ENCODE measurements at places on chromosomes 2 and 18.
A peak's percentile ranks its signal among the peaks of the same experiment; 100 is the strongest.

- no peak for DNase-seq
Measured at GRCh38 chr2:125330133-125330532, 1305.0 kb downstream of the CNTNAP5 start.

DNA sequence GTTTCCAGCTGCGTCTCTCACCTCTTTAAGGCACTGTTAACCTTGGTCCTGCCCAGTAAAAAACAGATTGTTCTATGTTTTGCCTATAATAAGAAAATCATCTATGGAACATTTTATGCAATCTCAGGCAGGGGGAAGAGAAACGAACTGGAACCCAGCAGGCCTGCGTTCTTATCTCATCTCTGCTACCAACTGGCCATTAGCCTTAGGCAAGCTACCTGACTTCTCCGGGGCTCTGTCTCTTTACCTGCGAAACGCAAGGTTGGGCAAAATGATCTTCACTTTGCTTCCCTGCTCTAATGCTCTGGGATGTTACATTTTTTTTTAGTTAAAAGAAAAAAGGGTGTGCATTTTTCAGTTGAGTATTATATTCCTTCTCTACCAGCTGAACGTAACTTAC lies 70.5 kb upstream of the WIPF1 start:
- no peak for DNase-seq

DNA sequence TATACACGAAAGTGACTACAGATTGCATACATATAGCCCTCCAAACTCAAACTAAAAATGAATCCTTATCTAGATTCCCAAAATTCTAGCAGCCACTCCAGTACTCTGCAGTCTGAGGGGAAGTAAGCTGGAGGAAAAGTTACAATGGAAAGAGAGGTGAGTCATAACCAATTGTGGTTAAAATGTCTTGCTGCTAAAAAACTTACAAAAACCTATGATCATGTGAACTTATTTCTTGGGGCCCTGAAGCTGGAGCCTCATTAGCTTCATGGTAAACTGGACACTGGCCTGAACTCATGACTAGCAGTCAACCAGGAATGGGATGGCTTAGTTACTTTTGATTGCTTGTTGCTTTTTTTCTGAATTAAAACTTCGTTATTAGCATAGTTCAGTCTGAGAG lies 175.9 kb downstream of the SLC4A3 start:
- DNase-seq, result no peak

DNA sequence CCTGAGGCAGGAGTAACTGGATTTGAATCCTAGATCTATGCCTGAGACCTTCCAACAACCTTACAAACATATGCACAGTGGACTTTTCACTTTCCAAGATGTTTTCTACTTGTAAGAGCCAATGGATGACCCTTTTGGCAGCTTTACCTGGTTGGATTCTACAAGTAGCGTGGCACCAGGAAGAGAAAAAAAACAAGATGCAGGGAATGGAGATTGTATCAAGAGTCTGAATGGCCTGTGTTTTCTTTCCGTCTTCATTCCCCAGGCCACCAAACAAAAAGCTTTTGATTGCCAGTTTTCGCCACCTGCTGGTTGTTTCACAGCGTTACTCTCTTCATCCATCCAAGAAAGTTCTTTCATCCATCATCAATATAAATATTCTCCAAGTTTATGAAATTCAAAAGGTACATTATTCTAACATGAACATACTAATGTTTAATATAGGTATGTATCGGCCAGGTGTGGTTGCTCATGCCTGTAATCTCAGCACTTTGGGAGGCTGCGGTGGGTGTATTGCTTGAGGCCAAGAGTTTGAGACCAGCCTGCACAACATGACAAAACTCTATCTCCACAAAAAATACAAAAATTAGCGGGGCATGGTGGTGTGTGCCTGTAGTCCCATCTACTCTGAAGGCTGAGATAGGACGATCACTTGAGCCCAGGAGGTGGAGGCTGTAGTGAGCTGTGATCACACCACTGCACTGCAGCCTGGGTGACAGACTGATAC lies 3.5 kb upstream of the BCL2 start:
- peak; percentile 84 for DNase-seq

DNA sequence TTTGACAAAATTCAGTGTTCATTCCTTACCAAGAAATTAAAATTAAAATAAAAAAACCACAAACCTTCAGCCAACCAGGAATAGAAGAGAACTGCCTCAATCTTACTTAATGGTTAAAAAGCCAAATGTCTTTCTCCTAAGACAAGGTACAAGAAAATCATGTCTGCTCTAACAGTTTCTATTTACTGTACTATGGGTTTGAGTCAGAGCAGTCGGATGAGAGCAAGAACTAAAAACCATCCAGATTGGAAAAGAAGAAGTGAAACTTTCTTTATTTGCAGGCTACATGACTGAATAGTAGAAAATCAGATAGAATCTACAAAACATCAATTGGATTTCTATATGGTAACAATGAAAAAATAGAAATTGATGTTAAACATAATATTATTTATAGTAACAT lies 555.5 kb upstream of the TNP1 start:
- no peak for DNase-seq

DNA sequence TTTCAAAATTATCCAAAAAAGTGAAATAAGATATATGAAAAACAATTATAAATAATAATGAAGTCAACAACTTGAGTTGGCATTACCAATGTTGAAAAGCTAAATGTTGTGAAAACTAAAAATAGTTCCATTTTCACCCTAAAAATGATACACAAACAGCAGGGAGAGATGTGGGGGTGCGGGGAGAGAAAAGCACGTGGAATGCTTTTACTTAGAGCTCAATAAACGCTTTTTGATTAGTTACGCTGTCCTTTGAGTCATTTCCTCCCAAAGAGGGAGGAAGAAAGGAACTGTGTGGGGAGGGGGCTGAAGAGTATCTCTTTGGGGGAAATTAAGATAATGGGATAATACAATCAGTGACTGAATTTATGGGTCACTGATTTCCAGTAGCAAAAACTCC lies 29.2 kb downstream of the ZNF521 start:
- no peak for DNase-seq

- no peak for DNase-seq
Measured at GRCh38 chr2:57893786-57894185, 152.8 kb upstream of the VRK2 start.

DNA sequence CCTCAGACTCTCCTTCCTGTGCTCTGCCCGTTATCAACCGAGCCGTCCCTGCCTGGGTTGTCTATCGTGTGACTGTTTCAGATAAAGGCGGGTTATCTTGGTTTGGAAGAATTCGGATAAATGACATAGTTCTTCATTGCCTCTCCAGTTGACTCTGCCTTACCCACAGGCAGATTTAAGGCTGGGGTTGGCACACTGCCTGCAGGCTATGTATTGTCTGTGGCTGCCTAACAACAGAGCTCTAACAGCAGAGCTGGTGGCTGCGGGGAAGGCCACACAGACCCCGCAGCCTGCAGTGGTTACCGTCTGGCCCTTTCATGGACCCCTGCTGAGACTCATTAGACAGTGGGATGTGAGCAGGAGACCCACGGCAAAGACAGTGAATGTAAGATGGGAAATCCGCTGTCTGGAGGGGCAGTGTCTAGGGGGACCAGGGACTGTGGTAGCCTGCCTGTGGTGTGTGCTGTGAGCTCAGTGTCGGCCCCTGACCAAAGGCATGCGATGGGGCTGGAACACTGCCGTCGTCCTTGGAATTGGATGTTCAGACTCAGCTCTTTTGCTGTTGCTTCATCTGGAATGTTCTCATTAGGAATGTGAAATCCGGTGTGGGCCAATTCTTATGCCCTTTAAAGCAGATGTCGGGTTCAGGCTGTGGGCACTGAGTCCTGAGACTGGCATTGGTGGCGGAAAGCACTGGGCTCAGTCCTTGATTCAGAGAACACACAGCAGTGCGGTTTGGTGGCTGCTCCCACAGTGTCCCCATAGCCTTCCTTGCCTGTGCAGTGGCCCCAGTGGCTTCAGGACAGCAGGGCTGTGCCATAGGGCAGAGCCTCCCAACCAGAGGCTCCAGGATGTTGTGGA lies 44.5 kb downstream of the SH3RF3 start:
- peak; percentile 48 for DNase-seq

DNA sequence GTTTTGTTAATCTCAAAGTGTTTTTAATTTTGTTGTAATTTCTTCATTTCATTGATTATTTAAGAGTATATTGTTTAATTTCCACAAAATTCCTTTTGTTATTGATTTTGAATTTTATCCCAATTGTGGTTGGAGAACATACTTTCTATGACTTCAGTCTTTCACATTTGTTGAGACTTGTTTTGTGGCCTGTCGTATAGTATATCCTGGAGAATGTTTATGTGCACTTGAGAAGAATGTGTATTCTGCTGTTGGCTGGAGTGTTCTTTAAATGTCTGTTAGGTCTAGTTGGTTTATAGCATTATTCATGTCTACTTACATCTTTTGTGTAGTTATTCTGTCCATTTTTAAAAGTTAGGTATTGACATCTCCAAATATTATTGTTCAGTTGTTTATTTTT lies 120.3 kb downstream of the TTC27 start:
- no peak for DNase-seq

DNA sequence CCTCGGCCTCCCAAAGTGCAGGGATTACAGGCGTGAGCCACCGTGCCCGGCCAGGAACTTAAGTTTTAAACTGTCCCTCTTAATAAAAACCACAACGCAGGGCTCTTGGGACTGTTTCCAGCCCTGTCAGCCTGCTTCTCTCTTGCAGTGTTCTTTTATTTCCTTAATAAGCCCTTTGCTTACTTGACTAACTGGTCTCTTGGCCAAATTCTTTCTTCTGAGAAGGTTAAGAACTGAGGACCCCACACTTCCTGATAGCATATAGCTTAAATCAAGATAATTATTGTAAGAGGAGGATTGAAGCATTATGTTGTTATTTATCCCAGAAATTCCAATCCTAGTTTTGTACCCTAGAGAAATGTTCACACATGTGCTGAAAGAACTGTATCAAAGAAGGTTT lies 128.2 kb upstream of the UXS1 start:
- no peak for DNase-seq

GRCh38 chr2:127342101-127342500 lies 45.7 kb downstream of the MAP3K2 start:
- no peak for DNase-seq

DNA sequence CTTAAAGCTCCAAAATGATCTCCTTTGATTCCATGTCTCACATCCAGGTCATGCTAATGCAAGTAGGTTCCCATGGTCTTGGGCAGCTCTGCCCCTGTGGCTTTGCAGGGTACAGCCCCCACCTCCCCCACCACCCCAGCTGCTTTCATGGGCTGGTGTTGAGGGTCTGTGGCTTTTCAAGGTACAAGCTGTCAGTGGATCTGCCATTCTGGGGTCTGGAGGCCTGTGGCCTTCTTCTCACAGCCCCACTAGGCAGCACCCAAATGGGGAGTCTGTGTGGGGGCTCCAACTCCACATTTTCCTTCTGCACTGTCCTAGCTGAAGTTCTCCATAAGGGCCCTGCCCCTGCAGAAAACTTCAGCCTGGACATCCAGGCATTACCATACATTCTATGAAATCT lies 19.0 kb downstream of the SLC9A4 start:
- DNase-seq, result no peak

Data from hepatocyte (in vitro differentiated cells).